ENCODE measurements at places on chromosomes 6 and 20. TPM values are rescaled to one million over a fixed set of nuclear protein-coding genes. Genes with fewer than 3 reads are reported as not detected.

The SLPI gene
- not detected for total RNA-seq

The PRSS35 gene
- total RNA-seq: not detected

DNA sequence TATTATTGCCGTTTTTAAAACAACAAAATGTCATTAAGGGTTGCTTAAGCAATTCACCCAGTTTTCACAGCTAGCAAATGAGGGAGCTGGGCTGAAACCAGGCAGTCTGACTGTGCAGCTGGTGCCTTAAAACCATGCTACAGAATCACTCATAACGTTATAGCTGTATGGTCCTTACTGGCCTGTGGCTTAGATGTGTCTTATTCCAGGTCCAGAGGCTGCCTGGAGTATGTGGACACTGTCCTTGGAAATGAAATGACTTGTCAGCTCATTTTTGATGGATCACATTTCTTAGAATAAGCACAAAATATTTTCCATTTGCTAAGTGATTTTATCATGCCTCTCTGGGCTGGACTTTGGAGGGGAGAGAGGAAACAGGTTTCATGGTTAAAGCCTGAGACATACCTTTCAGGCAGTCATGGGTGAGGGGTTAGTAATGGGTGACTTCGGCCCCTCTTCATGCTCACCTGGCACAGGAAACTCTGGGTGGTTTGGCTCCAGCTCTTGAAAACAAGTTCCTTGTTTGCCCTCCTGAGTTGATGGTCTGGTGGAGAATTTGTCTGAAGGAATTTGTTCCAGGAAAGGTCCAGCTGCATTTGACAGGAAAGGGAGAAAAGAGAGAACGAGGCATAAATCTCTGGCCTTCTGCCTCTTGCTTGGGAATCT lies 823.2 kb downstream of the DHX35 start:
- DNase-seq: no peak
- no peaks in the 10 kb centered on the region for H3K36me3 ChIP-seq
- H3K4me1 ChIP-seq: no peaks in the 10 kb centered on the region
- H3K4me3 ChIP-seq: no peak overlapping the region

DNA sequence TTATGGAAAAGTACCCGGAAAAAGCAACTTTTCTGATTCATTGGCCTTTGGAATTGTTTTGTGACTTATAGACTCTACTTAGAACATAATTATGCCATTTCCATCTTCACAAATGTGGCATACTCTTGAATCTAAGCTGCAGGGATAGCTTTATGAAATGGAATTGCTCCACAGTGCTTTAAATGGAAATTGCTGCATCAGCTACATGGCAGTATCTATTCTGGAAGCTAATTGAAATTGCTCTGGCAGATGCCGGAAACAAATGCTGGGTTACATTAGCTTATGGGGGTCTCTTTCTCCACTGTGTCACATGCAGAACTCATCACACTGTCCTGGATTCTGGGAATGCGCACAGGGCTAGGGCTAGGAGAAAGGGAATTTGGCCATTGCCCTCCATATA lies 108.9 kb downstream of the SAMD5 start:
- no peaks in the 10 kb centered on the region for H3K4me1 ChIP-seq
- no peak for DNase-seq
- no peak overlapping the region for H3K27ac ChIP-seq
- H3K27me3 ChIP-seq: no peaks in the 10 kb centered on the region
